ENCODE measurements at places on chromosomes 2 and 18. TPM values are rescaled to one million over a fixed set of nuclear protein-coding genes. Genes with fewer than 3 reads are reported as not detected.

DNA sequence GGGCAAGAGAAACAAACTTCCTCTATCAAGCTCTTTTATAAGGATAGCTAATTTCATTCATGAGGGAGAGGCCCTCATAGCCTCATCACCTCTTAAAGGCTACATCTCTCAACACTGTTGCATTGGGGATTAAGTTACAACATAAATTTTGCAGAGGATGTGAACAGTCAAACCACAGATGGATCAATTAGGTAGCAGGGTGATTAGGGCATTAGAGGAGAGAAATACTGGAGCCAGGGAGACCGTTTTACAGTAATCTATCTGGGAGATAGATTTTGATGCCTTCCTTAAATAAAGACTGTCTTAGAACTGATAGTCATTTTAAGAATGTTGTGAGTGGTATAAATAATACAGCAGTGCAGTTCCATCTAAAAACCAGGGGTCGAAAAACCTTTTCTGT, 258.9 kb downstream of the DCC start:
- DNase-seq, result no peak

GRCh38 chr18:9292047-9292446, 42.5 kb upstream of the TWSG1 start:
- DNase-seq, result no peak

DNA sequence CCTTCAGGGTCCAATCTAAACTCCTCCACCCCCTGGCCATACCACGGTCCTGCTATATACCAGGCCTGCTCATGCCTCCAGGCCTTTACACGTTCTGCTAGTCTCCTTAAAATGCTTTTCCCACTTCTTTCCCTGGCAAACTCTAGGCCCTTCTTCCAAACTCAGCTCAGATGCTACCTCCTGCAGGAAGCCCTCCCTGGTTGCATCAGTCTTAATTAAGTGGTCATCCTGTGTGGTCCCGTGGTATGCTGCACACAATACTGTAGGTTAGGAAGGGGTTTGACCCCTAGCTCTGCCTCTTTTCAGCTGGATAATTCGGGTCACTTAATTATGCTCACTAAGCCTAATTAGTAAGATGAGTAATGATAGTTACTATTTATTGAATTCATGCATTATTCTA, 85.9 kb upstream of the SP3 start:
- no peak for DNase-seq

Gene SERPINB12
- total RNA-seq, result not detected

- no peak for DNase-seq
Measured at GRCh38 chr2:88836351-88836750, 144.9 kb downstream of the RPIA start.

DNA sequence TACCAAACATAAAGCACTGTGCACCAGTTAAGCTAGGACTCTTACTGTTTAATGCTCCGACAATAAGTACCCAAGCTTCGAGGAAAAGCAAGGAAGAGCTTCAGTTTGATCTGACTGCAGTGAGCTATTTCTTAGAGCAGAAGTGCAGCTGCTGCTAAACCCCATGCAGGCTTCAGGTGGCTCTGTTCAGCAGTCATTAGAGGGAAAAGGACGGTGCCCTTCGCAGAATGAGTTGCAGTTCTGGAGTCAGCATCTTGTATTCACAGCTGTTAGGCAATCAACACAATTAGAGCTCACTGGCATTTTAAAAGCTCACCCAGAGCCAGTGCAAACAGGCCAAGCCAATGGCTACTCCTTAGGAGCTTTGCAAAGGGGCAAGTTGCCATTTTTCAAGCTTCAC, 1.5 kb upstream of the CERKL start:
- DNase-seq, result no peak

GRCh38 chr2:72583376-72583775, 242.5 kb downstream of the EXOC6B start:
- DNase-seq, result no peak

Gene KYNU
- total RNA-seq, result 0.64 TPM

Gene EVA1A
- total RNA-seq, result 48.3 TPM

GRCh38 chr2:224072541-224073188, 33.6 kb upstream of the SERPINE2 start:
- DNase-seq, result peak; percentile 45

Gene SCYGR5
- total RNA-seq, result not detected

Gene MEIS1
- total RNA-seq, result 107 TPM

- no peak for DNase-seq
Measured at GRCh38 chr2:132725148-132725547, 55.1 kb upstream of the LYPD1 start.

DNA sequence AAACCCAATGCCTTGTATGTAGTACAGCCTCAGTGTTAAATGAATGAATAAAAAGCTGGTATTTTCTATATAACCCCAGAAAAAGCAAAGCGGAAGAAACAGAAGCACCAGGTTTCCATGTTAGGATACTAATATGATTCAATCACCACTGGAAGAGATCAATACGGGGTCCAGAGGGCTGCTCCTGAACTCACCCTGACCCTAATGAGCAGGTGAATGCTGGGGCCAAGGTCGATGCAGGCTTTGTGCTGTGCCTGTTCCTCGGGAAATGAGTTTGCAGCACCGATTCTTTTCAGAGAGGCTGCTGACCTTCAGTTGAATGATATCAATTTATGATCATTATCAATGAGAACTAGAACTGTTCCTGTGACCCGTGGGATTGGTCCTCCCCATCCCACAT, 228.5 kb downstream of the CDCA7 start:
- DNase-seq, result no peak

GRCh38 chr2:190420801-190421200, 12.6 kb downstream of the MFSD6 start:
- DNase-seq, result peak; percentile 30

Gene RPS27A
- 694 TPM for total RNA-seq

DNA sequence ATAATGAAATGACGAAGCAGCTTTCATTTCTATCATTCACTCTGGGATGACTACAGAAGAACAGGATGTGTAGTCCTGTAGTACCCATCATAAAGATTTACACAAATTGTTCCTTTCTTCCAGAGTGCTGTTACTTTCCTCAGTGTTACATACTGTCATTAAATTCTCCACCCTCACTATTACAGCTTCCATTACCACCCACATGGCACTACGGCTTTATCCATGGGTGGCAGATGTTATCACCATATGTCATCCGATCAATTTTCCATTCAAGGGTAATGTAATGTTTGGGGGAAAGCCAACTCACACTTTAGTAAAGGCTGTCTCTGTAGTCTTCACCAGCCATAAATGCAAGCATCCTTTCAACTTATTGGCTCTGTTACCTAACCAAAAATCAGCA, 7.1 kb upstream of the CSRNP3 start:
- DNase-seq, result no peak

DNA sequence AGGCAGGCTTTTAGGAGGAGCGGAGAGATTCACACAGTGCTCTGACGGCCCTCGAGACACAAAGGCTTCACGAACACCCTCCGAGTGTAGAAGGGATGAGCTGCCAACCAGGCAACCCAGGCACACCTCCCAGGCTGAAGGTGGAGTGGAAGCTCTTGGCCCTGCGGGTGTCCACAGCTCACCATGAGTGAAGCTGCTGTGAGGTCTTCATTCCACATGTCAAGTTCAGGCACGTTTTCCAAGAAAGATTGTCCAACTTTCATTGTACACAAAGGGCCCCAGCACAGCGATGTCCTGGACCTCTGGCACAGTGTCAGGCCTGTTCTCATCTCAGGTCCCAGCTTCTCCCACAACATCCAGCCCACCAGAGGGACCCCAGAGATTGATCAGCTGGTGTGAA, 13.4 kb downstream of the PARD6G start:
- no peak for DNase-seq

GRCh38 chr18:48656176-48656575, 117.3 kb downstream of the CTIF start:
- no peak for DNase-seq
